ENCODE measurements at places on chromosomes 1 and 21.
A peak's percentile ranks its signal among the peaks of the same experiment; 100 is the strongest.

DNA sequence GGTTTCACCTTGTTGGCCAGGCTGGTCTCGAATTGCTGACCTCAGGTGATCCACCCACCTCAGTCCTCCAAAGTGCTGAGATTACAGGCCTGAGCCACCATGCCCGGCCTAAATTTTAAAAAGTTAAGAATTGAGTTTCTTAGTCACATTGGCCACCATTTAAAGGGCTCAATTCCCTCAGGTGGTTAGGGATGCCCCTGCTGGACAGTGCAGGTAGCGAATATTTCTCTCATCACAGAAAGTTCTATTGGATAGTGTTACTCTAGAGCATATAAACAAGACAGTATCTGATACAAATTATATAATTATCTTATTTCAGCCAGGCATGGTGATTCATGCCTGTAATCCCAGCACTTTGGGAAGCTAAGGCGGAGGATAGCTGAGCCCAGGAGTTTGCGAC is 320.2 kb downstream of the ZP4 start:
- DNase-seq = no peak

GRCh38 chr1:43345120-43345519 is 7.5 kb downstream of the MPL start:
- DNase-seq = no peak

GRCh38 chr1:175433532-175434282 is 241.1 kb upstream of the KIAA0040 start:
- DNase-seq = no peak

- no peak for DNase-seq
Observed at GRCh38 chr1:33149453-33150190, 32.2 kb downstream of the TRIM62 start.

DNA sequence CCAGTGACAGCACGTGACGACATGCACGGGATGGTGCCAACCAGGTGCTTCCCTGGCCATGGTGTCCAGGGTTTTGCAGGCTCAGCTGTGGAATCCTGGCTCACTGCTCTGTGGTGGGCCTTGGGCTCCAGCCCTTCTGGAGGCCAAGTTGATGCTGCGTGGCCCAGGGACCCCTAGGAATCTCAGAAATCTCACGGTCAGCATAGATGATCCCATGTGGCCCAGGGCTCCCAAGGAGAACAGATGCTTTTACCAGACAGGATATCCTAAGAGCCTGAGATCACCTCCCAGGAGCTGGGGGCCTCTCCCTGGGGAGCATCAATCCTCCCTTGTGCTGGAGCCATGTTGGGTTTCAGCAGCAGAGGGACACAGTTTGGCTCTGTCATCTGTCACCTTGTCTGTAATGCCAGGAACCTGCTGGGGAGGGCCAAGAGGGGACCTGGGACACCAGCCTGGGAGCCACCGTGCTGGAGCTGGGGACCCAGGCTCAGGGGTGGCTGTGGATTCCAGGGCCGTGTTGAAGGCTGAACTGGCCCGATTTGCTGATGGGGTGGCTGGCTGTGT is 63.9 kb downstream of the TRIM11 start:
- peak; percentile 3 for DNase-seq

GRCh38 chr1:110477041-110477440 is 26.1 kb downstream of the PROK1 start:
- DNase-seq = no peak

DNA sequence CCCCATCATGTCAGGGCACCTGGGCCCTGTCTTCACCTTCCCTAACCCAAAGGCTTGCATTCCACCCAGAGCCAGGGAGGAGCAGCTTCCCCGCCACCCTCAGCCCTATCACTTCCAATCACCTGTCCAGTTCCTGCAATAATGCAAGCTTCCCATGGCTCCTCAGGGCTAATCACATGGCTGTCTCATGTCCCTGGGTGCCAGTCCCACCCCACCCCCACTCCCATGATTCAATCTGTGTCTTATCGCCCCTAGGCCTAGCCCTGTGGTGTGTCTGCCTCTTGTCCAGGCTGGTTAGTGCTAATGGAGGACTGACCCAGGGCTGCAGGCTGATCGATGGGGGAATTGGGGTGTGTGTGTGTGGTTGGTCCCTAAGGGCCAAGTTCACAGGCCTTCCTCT is 11.0 kb upstream of the PEAR1 start:
- DNase-seq = no peak

GRCh38 chr1:232597721-232598120 is 32.2 kb downstream of the SIPA1L2 start:
- no peak for DNase-seq

DNA sequence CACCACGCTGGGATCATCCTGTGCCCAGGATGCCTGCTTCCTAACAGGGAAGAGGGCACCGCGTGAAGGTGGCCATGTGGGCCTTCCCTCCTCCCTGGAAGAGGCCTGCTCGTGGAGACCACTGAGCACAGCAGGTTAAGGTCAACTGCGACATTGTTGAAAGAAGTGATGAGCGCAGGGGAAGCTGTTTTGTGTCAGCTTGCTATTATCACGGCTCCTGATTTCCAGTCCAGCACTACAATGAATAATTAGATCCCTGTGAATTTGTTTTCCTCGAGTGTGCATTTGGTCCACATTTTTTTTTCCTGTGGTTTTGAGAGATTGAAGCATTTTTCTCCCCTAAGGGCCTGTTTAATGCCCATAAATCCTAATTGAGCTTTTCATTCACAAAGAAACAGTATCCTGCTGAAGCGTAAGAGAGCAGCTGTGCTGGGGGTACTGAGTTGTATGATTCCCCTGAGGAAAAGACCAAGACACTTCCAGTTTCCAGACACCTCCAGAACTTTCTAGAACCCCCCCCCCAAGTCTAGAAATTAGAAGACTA is 204.9 kb downstream of the KCNJ6 start:
- no peak for DNase-seq

DNA sequence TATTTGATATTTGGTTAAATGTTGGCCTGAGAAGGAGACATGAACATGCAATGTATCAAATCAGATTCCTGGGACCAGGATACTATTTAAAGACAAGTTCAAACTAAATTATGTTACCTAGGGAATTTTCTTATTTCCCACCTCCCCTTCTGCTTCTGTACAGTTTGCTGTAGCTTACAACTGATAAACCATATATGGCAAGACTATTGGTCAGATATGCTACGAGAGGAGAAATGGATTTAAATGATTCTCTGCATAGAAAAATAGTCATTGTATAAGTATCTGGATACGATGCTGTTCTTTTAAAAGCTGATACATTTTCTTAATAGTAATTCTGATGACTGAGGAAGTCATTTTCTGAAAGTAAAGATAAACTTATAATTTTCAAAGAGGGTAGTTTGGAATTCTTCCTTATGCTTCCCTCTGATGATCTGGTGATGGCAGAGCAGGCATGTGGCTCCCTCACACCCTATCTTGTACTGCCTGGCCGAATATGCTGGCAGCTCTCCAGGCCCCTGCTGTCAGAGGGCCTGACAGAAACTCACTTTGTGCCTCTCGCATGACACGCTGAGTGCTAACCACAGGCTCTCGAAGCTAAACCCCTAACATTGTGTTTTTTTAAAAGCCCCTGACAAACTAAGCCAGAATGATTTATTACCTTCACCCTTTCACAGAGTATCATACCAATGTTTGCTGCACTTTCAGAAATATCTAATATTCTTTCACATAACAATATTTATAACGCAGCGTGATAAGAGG is 19.4 kb downstream of the RRP15 start:
- DNase-seq = no peak

GRCh38 chr1:110130989-110131388 is 18.7 kb downstream of the UBL4B start:
- no peak for DNase-seq

DNA sequence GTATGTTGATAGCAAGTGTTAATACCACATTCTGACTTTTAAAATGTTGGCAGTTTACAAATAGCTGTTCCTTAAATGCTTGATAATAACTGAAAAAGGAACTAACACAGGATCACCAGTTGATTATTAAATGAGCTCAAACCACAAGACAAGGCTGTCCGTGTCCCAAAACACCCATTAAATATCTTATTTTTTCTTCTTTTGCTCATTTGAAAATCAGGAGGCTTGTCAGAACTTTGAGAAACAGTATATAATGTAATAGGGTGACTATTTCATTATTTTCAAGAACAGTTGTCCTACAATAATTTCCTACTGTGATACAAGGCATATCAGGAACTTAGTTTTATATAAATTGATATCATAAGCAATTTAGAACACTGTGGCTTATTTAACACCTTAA is 2.7 kb downstream of the CDKN2C start:
- no peak for DNase-seq

- DNase-seq = no peak
Observed at GRCh38 chr1:23421753-23422240, 2.8 kb downstream of the TCEA3 start.

GRCh38 chr1:61851849-61852669 is 109.8 kb downstream of the PATJ start:
- no peak for DNase-seq

GRCh38 chr1:31714442-31715086 is 10.7 kb upstream of the COL16A1 start:
- no peak for DNase-seq

GRCh38 chr1:179510038-179510437 is 65.7 kb downstream of the NPHS2 start:
- DNase-seq = no peak

GRCh38 chr1:198604975-198605374 is 33.9 kb upstream of the PTPRC start:
- no peak for DNase-seq

DNA sequence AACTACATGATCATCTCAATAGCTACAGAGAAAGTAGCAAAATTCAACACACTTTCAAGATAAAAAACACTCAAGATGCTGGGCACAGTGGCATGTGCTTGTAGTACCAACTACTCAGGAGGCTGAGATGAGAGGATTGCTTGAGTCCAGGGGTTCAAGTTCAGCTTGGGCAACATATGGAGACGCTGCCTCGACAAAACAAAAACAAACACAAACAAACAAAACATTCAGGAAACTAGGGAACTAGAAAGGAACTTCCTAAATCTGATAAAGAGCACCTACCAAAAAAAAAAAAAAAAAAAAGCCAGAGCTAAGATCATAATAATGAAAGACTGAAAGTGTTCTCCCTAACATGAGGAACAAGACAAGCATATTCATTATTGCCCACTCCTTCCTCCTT is 22.8 kb upstream of the RNF186 start:
- DNase-seq = no peak

GRCh38 chr1:244019982-244020485 is 31.0 kb upstream of the ZBTB18 start:
- DNase-seq = no peak

DNA sequence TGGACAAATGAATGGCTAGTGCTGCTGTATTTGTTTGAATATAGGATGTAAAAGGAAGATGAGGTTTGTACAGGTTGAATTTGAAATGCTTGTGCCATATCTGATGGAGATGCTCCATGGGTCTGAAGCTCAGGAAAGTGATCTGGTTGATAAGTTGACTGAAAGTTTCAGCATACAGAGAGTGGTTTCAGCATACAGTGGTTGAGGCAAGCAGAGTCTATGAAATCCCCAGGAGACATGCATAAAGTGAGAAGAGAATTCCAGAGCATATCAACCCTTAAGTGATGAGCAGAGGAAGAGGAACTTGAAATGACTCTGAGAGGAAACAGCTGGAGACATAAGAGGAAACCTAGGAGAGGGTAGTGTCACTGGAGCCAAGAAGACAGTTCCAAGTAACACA is 21.7 kb downstream of the TCHHL1 start:
- no peak for DNase-seq

- no peak for DNase-seq
Observed at GRCh38 chr21:14519000-14519399, 27.1 kb downstream of the SAMSN1 start.

- no peak for DNase-seq
Observed at GRCh38 chr1:108829498-108829916, 27.4 kb downstream of the AKNAD1 start.

DNA sequence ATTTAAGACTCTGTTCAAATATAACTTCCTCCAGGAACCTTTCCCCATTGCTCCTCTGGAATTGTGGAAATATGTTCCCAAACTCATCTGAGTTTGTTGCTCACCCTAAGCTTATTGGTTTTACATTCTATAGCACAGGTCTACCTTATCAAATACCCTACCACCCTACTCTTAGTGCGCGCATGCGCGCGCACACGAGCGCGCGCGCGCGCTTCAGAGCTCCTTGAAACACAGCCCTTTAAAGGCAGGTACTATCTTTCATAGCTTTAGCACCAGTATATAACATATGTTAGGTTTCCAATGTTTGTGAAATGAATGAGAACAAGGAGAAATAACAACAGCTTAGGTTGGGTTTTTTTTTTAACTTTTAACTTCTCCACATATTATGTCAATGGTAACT is 3.5 kb downstream of the IPP start:
- no peak for DNase-seq

DNA sequence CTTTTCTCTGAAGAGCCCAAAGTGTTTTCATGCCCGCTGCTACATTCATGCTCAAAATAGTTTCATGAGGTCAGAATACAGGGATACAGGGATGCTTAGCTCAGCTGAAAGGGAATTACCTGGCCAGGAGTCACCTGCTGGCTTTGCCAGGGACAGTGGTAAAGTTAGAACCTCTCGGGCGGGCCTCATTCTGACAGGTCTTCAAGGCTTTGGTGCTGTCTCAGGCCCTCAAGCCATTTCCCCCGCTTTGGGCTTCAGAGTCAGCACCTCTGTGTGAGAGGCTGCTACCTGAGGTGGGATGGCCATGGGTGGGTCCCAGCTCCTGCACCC is 5.5 kb downstream of the RASSF5 start:
- no peak for DNase-seq

GRCh38 chr1:74402873-74403272 is 109.5 kb downstream of the LRRC53 start:
- DNase-seq = no peak

DNA sequence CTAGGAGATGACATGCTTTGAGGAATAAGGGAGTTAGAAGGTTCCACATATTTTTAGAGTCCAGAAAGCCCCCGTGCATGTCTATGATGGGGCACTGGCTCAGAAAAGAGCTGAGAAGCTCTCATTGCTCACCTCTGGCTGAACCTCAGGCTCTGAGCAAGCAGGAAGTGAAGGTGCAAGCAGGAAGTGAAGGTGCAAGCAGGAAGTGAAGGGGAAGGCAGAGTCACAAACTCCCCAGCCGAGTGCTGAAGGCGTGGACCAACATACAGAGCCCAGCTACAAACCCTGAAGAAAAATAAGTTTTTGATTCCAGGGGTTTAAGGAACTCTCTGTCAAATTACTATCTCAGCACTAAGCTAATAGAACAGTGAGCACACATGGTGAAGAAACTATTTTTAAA is 7.0 kb downstream of the KRTAP10-8 start:
- peak; percentile 36 for DNase-seq

DNA sequence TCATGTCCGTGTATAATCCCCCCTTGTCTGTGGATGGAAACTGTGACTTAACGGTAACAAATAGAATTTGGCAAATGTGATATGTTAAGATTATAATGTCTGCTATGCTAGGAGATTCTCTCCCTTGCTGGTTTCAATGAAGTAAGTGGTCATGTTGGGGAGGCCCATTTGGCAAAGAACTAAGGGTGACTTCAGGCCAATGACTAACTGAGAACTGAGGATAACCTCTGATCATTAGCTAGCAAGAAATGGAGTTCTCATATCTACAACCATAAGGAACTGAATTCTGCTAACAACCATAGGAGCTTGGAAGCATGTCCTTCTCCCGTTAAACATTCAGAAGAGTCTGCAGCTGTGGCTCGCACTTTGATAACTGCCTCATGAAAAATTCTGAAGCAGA is 2.3 kb downstream of the IFI44L start:
- no peak for DNase-seq

- DNase-seq = no peak
Observed at GRCh38 chr1:114756949-114757454, 782 bp downstream of the CSDE1 start.
